ENCODE measurements at places on chromosomes 16 and 17.
A peak's percentile ranks its signal among the peaks of the same experiment; 100 is the strongest.

GRCh38 chr16:21075252-21075651 lies 75.4 kb downstream of the DNAH3 start:
- DNase-seq = no peak

DNA sequence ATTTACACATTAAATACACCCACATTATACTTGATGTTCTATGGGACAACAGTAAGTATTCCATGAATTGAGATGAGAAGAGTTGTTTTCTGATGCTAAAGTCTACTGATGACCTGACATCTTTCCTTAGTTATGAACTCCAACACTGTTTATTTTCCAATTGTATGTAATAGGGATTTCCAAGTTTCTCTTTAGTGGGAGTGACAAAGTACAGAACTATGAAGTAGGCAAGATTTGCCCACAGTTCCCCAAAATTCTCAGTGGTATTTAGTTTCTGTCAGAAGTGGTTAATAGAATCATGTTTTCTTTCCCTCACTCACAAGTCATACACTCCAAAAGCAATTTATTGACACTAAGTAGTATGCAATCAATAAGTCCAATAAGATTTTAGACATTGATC lies 22.5 kb upstream of the ABCA6 start:
- no peak for DNase-seq

GRCh38 chr16:11562941-11563340 lies 23.8 kb downstream of the LITAF start:
- DNase-seq = no peak

DNA sequence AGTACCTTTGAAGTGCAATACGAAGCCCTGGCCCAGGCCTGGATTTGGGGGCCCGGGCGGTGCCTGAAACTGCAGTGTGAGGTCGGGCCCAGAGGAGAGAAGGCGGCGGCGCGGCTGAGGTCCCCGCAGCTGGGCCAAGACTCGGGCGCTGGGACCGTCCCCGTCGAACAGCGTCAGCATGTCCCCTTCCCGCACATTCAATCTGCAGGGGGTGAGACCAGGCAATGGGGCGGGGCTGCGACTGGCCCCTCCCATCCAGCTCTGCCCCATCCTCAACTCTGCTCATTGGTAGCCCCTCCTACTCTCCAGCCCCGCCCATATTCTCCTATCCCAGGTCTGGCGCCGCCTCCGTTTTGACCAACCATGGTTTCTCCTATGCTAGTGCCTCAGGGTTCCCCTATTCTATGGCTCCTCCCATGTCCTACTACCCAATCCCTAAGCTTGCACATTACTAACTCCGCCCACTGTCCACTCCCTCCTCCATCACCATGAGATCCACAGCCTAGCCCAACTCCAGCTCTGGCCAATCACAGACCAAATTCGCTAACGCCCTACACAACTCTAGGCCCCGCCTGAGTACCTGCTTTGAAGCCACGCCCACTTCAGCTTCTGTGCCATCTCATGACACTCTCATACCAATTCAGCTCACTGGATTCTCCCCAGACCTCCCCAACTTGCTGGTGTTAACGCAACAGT lies 14.4 kb upstream of the CDIPT start:
- peak; percentile 28 for DNase-seq

GRCh38 chr17:82267575-82268379 lies 5.7 kb downstream of the CSNK1D start:
- DNase-seq = peak; percentile 25

DNA sequence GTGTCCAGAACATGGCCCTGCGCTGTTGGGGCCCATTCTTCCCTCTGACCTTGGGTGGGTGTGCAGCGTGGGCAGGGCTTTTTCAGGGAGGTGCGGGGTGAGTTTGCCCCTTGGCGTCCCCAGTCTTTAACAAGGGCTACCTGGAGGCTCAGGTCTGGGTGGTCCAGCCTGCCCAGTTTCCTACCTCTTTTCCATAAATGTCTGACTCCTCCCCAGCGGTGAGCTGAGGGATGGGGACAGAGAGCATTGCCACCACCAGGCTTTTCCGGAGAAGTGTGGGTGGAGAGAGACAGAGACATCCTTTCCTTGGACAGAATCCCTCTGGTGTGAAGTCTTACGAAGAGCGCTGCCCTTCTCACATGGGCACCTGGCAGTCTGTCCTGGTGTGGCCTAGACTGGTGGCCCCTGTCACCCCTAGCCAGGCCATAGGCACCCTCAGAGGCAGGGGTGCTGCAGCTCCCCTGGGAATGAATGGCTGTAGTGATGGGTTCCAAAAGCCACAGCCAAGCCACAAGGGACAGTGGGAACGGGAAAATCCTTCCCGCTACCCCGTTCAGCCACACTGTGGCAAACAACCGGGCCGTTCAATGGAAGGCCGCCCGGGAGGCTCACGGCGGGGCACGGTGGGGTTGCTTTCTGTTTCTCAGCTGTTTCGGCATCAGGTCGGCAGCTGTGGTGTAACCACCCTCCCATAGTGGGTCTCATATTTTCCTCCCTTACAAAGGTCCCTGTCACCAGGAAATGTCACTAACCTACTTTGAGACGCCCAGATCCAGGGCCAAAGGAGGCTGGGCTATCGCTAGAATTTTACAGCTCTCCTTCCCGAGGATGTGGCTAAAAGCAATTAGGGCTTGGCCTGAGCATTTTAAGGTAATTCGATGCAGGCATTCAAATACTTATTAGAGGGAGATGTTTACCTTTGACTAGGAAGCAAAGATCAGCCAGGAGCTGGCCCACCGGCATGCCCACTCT lies 61.9 kb upstream of the GSE1 start:
- no peak for DNase-seq

GRCh38 chr17:41551365-41551764 lies 20.5 kb downstream of the KRT9 start:
- DNase-seq = no peak

- DNase-seq = no peak
These were observed 257.4 kb upstream of the XYLT1 start for GRCh38 chr16:17728196-17728595.

GRCh38 chr17:2981325-2981724 lies 82.1 kb downstream of the OR1D5 start:
- DNase-seq = no peak

GRCh38 chr17:4232168-4232813 lies 31.5 kb downstream of the ANKFY1 start:
- DNase-seq = no peak

DNA sequence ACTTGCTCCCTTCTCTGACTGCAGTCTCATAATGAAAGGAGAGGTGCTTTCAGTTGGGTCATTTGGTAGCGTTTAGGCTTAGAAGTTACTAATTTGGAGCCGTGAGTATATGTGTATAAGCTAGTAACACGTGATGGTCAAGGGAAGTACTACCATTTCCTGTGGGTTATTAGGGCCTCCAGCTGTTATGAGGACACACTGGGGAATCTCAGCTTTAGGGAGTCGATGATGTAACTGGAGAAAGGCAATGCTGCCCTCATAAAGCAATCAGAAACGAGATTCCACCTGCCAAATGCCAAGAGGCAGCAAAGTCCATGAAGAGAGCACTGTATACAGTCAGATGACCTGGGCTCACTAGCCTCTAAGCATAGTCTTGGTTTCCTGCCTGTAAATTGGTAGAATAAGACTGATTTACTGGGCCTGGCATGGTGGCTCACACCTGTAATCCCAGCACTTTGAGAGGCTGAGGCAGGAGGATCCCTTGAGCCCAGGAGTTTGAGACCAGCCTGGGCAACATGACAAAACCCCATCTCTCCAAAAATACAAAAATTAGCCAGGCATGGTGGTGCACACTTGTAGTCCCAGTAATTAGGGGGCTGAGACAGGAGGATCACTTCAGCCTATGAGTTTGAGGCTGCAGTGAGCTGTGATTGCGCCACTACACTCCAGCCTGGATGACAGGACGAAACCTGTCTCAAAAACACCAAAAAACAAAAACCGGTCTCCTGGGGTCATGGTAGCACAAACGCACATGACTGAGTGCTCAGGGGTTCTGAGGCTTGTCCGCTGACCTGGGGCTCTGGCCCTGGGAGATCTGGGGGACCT lies 53.0 kb downstream of the SF3B3 start:
- DNase-seq = no peak

DNA sequence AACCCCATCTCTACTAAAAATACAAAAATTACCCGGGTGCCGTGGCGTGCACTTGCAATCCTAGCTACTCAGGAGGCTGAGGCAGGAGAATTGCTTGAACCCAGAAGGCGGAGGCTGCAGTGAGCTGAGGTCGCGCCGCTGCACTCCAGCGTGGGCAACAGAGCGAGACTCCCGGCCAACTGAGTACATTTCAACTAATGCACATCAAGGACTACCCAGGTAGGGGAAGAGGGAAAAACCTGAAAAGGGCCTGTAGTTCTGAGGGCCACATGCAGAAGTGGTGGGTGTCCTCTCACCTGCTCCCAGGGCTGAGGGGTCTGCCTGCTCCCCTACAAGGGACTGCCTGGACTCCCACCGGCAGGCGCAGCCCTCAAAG lies 584 bp upstream of the SLC16A5 start:
- DNase-seq = no peak

DNA sequence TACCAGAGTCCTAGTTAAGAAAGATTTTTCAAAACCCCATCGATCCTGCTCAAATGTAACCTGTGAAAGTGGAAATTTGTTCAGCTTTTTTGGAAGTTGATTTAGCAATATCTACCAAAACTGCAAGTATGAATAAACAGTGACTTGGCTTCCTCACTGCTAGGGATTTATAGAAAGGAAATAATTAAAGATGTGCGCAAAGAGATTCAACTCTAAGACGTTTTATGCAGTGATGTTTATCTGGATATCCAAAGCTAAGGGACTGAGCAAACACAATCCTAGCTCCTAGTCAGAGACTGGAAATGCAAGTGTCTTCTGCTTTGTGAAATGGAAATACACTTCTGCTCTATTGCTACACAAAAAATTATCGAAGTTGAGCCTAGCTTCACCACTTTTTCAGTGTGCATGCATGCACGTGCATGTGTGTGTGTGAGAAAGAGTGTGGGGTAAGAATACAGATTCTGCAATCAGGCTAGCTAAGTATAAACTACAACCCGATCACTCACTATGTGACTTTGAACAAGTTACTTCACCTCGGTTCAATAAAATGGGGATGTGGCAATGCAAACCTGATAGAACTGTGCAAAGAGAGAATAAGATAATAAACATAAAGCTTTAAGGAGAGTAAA lies 52.1 kb upstream of the FOXF1 start:
- DNase-seq = no peak

- no peak for DNase-seq
These were observed 162.6 kb upstream of the CDH13 start for GRCh38 chr16:82464187-82464586.

DNA sequence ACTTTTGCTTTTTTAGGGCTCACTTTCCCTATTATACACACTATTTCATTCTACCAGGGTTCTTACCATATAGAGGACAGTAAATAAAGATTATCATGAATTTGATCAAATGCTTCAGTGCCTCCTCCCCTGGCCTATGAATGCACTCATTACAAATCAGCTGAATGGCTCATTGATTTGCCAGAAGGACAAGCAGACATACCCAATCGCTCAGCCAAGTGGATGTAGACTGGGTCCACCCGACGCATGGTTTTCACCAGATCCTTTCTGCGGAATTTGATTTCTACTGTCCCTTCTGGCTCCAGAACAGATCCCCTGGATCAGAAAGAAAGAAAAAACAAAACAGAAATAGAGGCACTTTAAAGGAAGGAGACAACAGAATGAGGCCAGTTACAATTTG lies 162.6 kb downstream of the AATF start:
- no peak for DNase-seq

- no peak for DNase-seq
These were observed 11.6 kb downstream of the ZACN start for GRCh38 chr17:76090517-76091129.

DNA sequence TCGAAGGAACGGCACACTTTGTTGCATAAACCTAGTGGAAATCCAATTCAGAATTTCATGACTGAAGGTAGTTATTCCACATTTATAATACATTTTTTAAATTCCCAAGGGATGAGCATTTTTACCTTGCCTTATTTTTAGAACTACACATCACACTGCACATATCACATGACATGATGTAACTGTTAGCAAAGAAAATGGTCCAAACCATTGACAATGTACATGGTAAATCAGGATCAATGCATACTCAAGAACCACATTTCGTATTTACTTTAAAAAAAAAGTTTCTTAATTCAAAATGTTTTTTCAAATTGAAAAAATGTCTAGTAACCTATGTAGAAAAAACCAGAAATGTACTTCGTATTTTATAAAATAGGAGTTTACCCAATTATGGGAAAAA lies 2.5 kb downstream of the KANSL1 start:
- DNase-seq = no peak

GRCh38 chr16:53865494-53865863 lies 161.5 kb downstream of the FTO start:
- DNase-seq = no peak

DNA sequence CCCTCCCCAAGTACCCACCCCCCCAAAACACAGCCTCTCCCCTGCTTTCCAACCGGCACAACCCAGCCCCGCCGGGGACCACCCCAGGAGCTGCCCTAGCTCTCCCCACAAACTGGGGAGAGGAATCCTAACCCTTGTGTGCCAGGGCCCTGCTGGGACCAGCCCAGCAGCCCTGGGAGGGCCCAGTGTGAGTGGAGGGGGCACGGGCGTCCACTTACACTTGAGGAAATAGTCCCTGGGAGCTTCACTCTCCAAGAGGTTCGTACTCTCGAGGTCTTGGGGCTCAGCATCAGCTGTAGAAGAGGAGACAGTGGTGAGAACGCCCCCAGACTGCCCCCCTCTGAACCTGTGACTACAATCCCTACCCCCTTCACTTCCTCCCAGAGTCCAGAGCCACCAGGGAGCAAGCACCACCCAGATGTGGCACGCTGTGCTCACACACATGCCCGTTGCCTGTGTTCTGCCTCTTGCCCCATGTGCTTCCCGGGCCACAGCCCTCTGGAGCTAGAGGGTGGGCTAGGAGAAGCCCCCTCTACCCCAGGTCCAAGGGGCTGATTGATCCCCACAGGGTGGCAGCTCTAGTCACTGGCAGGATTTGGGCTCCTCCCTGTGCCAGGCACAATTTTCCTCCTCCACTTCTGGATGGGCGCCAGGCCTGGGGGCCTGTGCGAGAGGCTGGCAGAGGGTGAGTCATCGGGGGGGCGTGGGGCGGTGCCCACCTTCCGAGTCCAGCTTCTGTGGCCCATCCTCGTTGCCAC lies 3.0 kb downstream of the TRIM47 start:
- DNase-seq = no peak

DNA sequence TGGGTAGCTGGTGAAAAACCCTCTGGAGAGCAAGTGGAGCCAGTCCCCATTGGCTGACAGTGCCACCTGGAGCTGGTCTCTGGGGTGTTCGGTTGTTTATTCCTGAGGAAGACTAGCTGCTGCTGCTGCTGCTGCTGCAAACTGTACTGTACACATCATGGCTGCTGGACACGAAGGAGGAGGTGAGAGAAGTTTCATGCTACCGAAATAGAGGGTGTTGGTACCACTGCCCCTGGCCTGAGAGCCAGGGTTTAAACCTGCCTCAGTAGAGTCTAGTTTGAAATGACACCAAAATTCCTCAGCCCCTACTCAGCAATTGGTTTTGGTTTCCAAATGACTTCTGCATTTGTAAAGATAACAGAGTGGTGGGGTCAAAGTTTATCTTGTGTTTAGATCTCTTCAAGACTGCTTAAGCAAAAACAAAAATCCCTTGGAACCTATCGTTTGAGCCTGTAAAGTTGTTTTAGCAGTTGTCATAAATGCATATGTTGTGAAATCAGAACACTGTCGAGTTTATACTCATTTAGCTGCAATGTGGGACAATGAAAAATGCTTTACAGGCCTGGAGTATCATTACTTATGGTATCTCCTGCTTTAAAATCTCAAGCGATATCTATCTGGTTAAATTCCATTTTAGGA lies 40.8 kb downstream of the CYB5B start:
- DNase-seq = no peak

Measured in stimulated activated naive CD4-positive, alpha-beta T cell treated with Interleukin-2 at 50 U/mL for 16 hours (primary cell).